Fibroblast of the aortic adventitia (primary cell): ENCODE measurements at places on chromosomes 1 and 21.

- DNase-seq: no peak
Measured at GRCh38 chr1:63268876-63269275, 53.5 kb upstream of the FOXD3 start.

DNA sequence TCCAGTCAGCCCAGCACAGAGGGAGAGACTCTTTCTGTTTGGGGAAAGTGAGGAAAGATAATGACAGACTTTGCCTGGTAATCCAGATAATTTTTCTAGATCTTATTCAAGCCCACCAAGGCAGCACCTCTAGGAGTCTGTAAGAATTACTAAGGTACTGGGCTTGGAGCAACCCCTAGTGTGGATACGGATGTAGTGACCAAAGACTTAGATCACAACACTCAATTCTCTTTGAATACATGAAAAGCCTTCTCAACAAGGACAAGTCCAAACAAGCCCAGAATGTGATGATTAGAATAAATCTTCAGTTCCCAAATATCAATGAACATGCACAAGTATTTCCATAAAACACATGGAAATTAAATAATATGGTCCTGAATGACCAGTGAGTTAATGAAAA, 206.9 kb downstream of the MRPL39 start:
- no peak for DNase-seq

- DNase-seq: no peak
Measured at GRCh38 chr21:36698981-36699545, at the start of gene SIM2. SIM2 (plus strand) TSS chr21:36699115; CDS start chr21:36699747, 632 bp downstream.

GRCh38 chr1:222454186-222454585, 93.7 kb downstream of the HHIPL2 start:
- DNase-seq: peak; percentile 55

DNA sequence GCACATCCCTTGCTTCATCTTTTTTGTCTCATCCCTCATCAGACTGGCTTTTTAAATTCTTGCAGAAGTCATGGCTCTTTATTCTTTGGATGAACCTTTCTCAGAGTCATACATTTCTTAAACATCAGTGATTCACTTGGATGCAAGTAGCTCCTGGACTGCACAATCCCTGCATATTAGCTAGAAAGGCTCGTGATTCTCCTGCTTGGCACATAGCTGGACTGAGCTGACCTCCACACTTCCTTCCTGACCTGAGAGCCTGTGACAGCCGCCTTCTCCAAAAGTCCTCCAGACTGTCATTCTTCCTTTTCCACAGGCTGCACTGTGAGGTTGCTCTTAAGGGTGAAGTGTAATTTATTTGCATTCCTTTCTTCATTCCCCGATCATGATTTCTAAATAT, 109.4 kb downstream of the RGL1 start:
- peak; percentile 66 for DNase-seq

- DNase-seq: no peak
Measured at GRCh38 chr1:84000954-84001495, 2.1 kb upstream of the TTLL7 start.

- DNase-seq: no peak
Measured at GRCh38 chr1:83998205-83998497, 781 bp downstream of the TTLL7 start.

DNA sequence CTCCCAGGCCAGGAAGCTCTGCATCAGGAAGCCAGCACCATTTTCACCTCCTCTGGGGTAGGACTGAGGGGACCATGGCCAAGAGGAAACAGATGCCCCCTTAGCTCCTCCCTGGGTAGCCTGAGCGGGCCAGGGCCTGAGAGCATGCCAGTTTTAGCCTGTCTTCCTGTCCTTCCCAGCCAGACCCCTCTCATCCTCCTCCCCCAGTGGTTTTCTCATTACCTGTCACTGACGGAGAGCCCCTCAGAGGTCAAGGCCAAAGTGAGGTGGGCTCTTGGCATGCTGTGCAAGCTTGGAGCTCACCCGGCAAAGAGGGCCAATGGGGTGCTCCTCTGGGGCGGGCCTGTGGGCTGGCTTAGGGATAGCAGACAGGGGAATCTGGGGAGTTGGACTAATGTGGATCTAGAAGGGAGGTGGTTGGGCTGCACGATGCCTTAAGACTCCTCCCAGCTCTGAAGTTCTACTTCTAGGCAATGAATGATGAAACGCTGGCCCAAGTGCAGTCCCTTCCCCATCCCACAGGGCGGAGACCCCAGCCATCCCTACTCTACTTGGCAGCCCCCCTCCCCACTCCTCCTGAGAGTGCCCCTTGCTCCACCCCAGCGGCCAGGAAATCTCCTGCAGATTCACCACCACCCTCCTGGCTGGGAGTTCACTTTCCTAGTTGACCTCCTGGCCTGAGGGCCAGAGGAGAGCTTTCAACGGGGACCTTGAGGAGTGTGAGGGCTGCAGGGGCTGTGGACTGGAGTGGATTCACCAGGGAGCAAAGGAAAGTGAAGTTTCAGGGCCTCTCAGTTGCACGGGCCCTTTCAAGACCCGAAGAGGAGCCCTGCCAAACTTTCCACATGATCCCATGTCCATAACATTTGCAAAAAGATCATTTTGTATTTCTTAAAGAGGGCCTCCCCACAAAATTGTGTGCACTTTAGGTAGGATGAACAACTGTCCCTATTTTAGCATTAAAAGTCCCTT, 9.4 kb upstream of the LMNA start:
- peak; percentile 86 for DNase-seq

GRCh38 chr1:25804964-25805862, 5.2 kb downstream of the SELENON start:
- no peak for DNase-seq

DNA sequence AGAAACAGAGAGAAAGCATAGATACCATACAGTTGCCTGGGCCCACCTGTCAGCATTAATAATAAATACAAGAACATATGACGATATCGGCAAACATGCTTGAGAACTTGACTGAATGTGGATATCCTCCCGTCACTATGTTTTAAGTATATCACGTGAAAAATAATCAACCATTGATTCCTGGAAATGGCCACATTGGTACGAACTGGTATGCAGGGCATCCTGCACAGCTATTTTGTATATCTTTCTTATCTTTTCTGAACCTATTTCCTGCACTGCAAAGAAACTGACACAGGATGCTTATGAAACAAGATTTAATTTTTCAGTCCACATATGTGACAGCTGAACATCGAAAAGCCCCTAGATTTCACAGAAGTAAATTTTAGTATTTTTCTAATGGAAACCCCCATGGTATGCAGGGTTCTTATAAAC, 22.8 kb upstream of the RGS1 start:
- no peak for DNase-seq
